A549 treated with Hydrocortisone at 1 μM for 4 hours (cell line): ENCODE measurements at places on chromosomes 16 and 17. TPM values are rescaled to one million over a fixed set of nuclear protein-coding genes. Genes with fewer than 3 reads are reported as not detected.

GCGR gene
- 0.08 to 0.47 TPM (median 0.30 TPM) in 5 replicates for total RNA-seq

MAP2K6 gene
- 5.7 to 7.2 TPM (median 6.5 TPM) in 5 replicates for total RNA-seq

CFAP119 gene
- total RNA-seq, result 5.2 to 9.2 TPM (median 8.2 TPM) in 5 replicates

SP6 gene
- total RNA-seq, result 5.2 to 5.9 TPM (median 5.3 TPM) in 5 replicates

SSTR5 gene
- 0.38 to 0.74 TPM (median 0.59 TPM) in 5 replicates for total RNA-seq

GUCY2D gene
- total RNA-seq, result 0.28 to 0.52 TPM (median 0.36 TPM) in 4 of 5 replicates, not detected in the other

RILP gene
- 11.5 to 19.8 TPM (median 16.9 TPM) in 5 replicates for total RNA-seq

OR4D2 gene
- total RNA-seq, result not detected in 5 replicates

RNU2-1 gene
- total RNA-seq, result not detected in 5 replicates

GINS2 gene
- total RNA-seq, result 28.6 to 33.5 TPM (median 30.3 TPM) in 5 replicates

QPRT gene
- 0.53 to 0.90 TPM (median 0.87 TPM) in 5 replicates for total RNA-seq

SLC5A10 gene
- 0.20 to 0.25 TPM (median 0.21 TPM) in 5 replicates for total RNA-seq

IRX5 gene
- total RNA-seq, result 1.4 to 2.0 TPM (median 1.9 TPM) in 5 replicates

ABCA8 gene
- total RNA-seq, result 0.24 to 0.54 TPM (median 0.33 TPM) in 5 replicates

SLC4A1 gene
- not detected in 5 replicates for total RNA-seq

RAPGEFL1 gene
- total RNA-seq, result 2.2 to 3.0 TPM (median 2.8 TPM) in 5 replicates

SRCAP gene
- 12.3 to 22.3 TPM (median 21.9 TPM) in 5 replicates for total RNA-seq

BEAN1 gene
- 4.3 to 7.4 TPM (median 5.4 TPM) in 5 replicates for total RNA-seq

B4GALNT2 gene
- 0.22 to 0.36 TPM (median 0.23 TPM) in 5 replicates for total RNA-seq

CCDC40 gene
- 5.6 to 7.9 TPM (median 6.9 TPM) in 5 replicates for total RNA-seq

RASL10B gene
- 0.13 to 0.15 TPM (median 0.14 TPM) in 5 replicates for total RNA-seq

SAMD14 gene
- 0.35 to 0.56 TPM (median 0.37 TPM) in 5 replicates for total RNA-seq

HOXB3 gene
- 3.1 to 5.3 TPM (median 5.0 TPM) in 5 replicates for total RNA-seq

UMOD gene
- total RNA-seq, result not detected in 5 replicates

HMOX2 gene
- 57.4 to 69.7 TPM (median 64.8 TPM) in 5 replicates for total RNA-seq

SPATA32 gene
- total RNA-seq, result 0.07 to 0.18 TPM (median 0.14 TPM) in 4 of 5 replicates, not detected in the other
